ENCODE measurements at places on chromosomes 2 and 18.
A peak's percentile ranks its signal among the peaks of the same experiment; 100 is the strongest.

DNA sequence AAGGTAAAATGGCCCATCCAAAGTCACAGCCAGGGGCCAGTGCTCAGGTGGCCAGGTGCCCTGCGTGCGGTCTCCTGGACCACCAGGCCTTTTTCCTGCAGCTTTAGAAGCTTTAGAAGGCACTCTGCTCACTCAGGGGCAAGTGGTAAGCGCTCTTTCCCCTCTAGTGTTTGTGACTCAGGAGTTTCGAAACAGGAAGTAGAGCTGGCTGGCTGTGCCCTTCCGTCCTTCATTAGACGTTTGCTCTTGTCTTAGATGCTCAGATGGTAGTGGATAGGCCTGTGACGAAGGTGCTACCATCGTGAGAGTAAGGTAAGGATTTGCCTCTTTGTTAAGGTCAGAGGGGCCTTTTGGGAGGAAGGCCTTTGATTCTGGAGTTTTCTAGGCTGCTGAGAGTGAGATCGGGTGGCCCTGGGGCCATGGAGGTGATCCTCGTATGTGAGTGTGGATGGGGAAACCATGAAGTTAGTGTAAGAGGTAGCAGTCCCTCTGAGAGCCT is at the start of gene CASP8:
Gene CASP8 (plus strand): TSS at position 235 of the 499 bp plus-strand sequence. CDS start 5,951 bp downstream, outside the sequence.
- no peaks in the 10 kb centered on the region for H3K27me3 ChIP-seq
- DNase-seq = peak; percentile 78
- peak within 1 kb of the TSS; percentile 96 for H3K27ac ChIP-seq
- H3K36me3 ChIP-seq = peaks cover 34% of the 10 kb centered on the region

DNA sequence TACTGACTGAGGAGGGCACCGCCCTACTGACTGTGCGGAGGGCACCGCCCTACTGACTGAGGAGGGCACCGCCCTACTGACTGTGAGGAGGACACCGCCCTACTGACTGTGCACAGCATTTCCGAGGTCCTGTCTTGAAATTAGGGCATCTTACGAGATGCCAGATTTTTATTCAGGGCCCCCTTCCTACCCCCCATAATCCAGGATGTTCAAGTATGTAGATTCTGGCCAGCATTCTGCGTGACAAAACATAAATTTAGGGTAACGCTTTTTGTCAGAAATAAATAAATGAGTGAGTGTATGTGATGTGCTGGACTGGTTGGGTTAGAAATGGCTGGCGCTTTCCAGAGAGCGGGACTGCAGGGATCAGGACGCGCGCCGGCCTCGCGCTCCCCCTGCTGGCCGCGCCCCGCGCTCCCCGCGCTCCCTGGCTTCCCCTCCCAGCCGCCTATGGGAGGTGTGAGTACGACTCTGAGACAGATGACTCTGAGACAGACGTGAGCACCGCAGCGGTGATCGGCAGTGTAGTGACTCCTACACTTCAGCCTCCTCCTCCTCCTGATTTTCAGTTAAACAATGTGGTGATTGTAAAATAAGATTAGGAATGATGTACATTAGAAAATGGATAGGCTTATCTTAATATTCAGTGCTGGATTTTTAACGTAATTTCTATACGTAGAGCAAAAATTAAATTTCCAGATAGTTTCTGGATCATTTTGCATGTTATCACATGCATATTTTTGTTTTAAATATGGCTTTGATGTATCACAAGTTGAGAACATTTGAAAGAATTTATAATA is 149.2 kb upstream of the NFATC1 start:
- no peaks in the 10 kb centered on the region for H3K27me3 ChIP-seq
- DNase-seq = peak; percentile 67
- H3K36me3 ChIP-seq = no peaks in the 10 kb centered on the region
- peak overlapping the region; percentile 85 for H3K27ac ChIP-seq

DNA sequence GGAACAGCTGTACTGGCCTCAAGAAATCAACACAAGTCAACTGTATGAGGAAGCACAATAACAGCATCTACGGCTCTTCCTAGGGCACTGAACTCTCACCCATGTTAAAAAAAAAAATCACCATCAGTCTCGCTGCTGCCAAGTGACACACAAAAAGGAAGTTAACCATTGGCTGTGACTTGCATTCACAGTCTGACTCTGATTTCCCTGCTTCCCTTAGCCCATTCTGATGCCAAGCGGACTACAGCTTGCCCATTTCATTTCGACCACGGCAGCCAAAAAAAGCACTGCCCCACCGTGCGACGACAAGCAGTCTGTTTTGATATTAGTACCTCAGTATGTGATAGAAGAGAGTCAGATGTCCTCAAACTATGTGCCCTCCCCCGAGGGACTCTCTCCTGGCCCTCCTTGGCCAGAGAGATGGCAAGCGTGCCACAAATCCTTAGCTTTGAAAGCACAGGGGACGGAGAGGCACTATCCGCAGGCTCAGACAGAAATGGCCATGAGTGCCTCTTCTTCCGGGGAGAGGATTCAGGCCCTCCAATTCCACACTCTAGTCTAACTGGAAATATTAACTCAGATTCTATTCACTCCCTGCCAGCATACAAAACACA is 250.0 kb downstream of the TCF4 start:
- DNase-seq = no peak
- no peak overlapping the region for H3K4me3 ChIP-seq
- H3K4me1 ChIP-seq = no peaks in the 10 kb centered on the region
- H3K27ac ChIP-seq = no peak overlapping the region
- H3K36me3 ChIP-seq = no peaks in the 10 kb centered on the region

- DNase-seq = no peak
- H3K36me3 ChIP-seq = peaks cover 17% of the 10 kb centered on the region
- no peaks in the 10 kb centered on the region for H3K27me3 ChIP-seq
- no peak overlapping the region for H3K4me3 ChIP-seq
Measured at GRCh38 chr18:10559553-10560451, 34.0 kb downstream of the NAPG start.

- no peaks in the 10 kb centered on the region for H3K4me1 ChIP-seq
- H3K36me3 ChIP-seq = no peaks in the 10 kb centered on the region
- H3K4me3 ChIP-seq = no peak overlapping the region
- H3K27ac ChIP-seq = no peak overlapping the region
- H3K27me3 ChIP-seq = no peaks in the 10 kb centered on the region
Measured at GRCh38 chr2:194166818-194167217, 1490.2 kb upstream of the SLC39A10 start.

DNA sequence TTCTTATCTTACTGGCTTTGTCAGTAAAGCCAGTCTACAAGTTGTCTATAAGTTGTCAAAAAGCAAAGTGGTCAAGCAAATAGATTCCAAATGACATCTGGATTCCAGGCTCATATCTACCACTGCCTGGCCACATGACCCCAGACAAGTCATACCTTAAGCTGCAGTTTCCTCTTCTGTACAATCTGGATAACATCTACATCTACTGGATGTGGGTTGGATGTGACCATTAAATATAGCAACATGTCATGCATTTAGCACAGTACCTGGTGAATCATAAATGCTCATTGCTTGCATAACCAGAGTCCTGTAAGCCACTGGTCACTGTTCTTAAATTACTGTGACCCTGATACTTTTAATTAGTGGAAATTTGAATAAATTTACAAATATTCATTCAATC is 16.8 kb downstream of the COBLL1 start:
- DNase-seq = no peak
- H3K4me3 ChIP-seq = no peak overlapping the region
- H3K27me3 ChIP-seq = peaks cover 3% of the 10 kb centered on the region
- no peak overlapping the region for H3K27ac ChIP-seq

- H3K4me1 ChIP-seq = peaks cover 10% of the 10 kb centered on the region
- no peak for DNase-seq
- peaks cover 3% of the 10 kb centered on the region for H3K36me3 ChIP-seq
- H3K27me3 ChIP-seq = no peaks in the 10 kb centered on the region
Measured at GRCh38 chr2:43027097-43027873, 199.1 kb downstream of the ZFP36L2 start.

DNA sequence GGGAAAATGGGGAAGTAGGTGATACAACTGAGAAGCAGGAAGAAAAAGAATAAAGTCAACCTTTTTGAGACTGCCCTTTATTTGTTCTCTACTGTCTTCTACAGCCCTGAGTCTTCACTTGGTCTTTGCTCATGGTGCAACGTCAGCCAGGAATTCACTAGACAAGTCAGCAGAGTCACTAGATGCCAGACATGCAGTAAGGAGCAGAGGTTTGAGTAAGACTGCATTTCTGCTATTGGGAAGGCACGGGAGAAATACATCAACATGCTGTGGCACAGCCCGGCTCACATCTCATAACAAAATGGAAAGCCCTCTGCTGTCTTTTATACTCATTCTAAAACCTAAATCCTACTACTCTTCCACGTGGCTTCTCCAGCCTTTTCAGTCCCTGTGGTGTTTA is 67.1 kb downstream of the PRELID3A start:
- H3K27ac ChIP-seq = no peak overlapping the region
- DNase-seq = no peak
- no peak overlapping the region for H3K4me3 ChIP-seq

DNA sequence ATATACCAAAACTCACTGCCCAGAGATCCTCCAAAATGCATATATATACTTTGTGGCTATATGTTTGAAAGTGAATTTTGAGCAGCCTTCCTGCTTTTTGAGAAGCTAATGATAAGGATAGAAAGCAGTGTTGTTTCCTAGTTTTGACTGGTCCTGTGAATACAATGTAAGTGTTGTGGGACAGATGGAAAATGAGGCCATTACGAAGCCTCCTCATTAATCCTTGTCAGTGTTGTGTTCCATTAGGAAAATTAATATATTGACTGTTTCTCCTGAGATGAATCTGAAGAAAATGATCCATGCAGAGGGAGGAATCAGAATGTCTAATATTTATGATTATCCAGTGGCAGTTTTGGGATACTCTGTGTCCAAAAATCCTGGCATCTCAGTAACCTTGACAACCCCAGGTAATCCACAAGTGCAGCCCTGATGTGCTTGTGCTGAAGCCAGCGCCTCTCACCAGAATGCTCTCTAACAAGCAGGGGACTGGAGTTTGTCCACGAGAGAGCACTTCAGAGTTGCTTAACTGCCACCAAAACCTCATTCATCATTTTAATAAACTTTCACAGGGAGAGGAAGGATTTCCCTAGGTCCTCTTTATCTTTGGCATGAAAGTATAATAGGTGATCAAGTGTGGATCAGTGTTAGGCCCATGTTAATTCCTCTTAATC is 418.6 kb downstream of the CMPK2 start:
- no peak overlapping the region for H3K4me3 ChIP-seq
- H3K36me3 ChIP-seq = no peaks in the 10 kb centered on the region
- DNase-seq = no peak

DNA sequence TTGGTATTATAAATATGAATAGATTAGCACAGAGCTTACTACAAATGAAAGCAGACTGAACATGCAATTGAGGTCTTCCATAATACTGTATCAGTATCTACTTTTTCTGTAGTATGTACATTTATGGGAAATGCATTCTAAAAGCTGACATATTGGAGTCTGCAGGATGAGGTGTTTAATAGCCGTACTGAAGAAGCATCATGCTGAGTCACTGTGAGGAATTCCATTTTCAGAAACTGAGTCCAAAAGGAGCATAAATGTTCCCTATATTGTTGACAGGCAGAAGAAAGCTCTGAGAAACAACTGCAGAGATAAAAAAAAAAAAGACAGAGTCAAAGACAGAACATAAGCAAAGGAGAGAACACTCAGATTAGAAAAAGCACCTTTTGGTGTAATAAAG is 366.7 kb upstream of the SPHKAP start:
- H3K36me3 ChIP-seq = no peaks in the 10 kb centered on the region
- H3K4me1 ChIP-seq = no peaks in the 10 kb centered on the region
- no peak overlapping the region for H3K27ac ChIP-seq
- no peak for DNase-seq
- no peak overlapping the region for H3K4me3 ChIP-seq

- DNase-seq = no peak
- peak overlapping the region; percentile 77 for H3K4me3 ChIP-seq
- H3K27me3 ChIP-seq = peaks cover 60% of the 10 kb centered on the region
- no peak overlapping the region for H3K27ac ChIP-seq
- no peaks in the 10 kb centered on the region for H3K36me3 ChIP-seq
Measured at GRCh38 chr2:152099367-152100050, 665 bp upstream of the CACNB4 start.

GRCh38 chr2:211789982-211790381 is 748.6 kb downstream of the ERBB4 start:
- H3K27me3 ChIP-seq = no peaks in the 10 kb centered on the region
- no peaks in the 10 kb centered on the region for H3K36me3 ChIP-seq
- no peak for DNase-seq
- no peak overlapping the region for H3K4me3 ChIP-seq

DNA sequence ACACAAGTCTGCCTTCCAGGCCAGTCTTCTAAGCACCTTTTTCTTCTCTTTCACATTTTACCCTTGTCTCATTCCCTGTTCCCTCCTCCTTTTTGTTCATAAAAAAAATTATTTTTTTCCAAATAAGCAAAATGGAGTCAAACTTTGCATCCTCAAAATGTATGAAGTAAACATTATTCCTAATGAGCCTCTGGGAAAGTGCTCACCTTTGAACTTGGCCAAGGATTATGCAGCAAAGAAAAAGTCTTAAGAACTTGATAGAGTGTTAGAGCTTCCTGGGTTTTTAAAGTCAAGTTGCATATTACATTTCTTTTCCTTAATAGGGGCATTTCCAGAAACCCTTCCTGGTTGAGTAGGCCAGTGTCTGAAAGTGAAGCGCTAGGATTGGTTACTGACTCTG is 31.6 kb downstream of the EPAS1 start:
- no peaks in the 10 kb centered on the region for H3K36me3 ChIP-seq
- DNase-seq = no peak
- peaks cover 4% of the 10 kb centered on the region for H3K4me1 ChIP-seq
- H3K27me3 ChIP-seq = peaks cover 12% of the 10 kb centered on the region
- no peak overlapping the region for H3K4me3 ChIP-seq
- H3K27ac ChIP-seq = no peak overlapping the region

DNA sequence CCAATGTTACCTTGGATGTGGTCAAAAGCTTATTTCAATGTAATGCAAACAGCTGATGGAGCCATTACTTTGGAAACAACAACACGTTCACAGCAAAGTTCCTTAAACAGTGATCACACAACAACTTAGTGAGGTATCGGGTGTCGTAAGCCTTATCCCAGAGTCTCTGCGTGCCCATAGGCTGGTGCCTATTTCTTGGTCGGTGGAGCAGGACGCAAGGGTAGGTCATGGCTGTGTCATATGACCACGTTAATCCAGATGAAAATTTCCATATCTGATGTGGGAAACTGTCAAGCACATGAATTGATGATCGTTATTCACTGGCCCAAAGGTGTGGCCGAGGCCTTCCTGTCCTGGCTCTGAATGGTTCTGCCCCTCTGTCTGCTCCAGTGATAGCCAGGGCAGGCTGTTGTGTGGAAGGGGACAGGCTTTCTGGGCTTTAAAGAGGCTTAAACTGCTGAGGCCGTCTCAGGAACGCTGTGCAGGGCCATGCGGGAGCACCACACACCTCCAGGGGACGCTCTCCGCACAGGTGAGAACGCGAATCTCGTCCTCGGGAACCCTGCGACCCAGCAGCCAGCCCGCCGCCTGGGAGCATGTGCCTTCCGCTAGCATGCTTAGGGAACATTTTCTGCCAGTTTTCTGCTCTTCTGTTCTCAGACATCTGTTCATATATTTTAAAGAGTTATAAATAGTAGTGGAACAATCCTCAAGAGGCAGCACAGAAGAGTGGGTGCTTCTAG is 90.6 kb downstream of the KCTD1 start:
- H3K27ac ChIP-seq = no peak overlapping the region
- no peak overlapping the region for H3K4me3 ChIP-seq
- DNase-seq = no peak
- H3K27me3 ChIP-seq = no peaks in the 10 kb centered on the region
- peaks cover 12% of the 10 kb centered on the region for H3K4me1 ChIP-seq

- no peak overlapping the region for H3K27ac ChIP-seq
- no peak overlapping the region for H3K4me3 ChIP-seq
- DNase-seq = no peak
- H3K27me3 ChIP-seq = peaks cover 11% of the 10 kb centered on the region
- no peaks in the 10 kb centered on the region for H3K4me1 ChIP-seq
Measured at GRCh38 chr2:119015845-119016244, 73.9 kb downstream of the MARCO start.

All from activated CD4-positive, alpha-beta T cell treated with anti-CD3 and anti-CD28 coated beads, Interleukin-2, amount 10 ng/mL, durations not matched to agents 7 days and 5 days (primary cell).